ENCODE measurements at places on chromosomes 3 and 15.

DNA sequence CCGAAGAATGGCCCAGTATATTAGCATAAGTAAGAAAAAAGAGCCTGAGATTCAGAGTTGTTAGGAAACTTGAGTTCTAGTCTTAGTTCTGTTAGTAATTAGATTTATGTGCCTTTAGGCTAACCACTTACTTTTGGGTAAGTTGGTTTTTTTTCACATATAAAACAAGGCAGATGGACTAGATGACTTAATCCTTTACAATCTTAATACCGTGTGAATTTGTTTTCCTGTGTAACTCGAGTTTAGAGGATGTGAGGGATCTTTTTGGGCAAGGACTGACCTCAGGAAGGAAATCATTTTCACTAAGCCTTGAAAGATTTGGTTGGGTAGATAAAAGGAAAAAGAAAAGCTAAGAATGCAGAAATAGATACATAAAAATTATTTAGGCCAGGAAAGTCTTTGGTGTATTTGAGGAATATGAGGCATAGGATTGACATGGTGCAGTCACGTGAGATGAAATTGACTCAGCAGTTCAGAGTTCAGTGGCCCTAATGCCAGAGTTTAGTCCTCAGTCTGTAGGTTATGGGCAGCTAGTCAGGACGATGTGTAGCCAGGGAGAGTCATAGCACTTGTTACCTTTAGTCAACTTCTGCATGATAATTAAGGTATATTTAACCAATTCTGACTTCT, 34.6 kb downstream of the PAK2 start:
- H3K4me3 ChIP-seq, result no peak overlapping the region
- no peak overlapping the region for H3K27ac ChIP-seq
- no peak for DNase-seq

GRCh38 chr3:47411696-47412452, 31.1 kb downstream of the PTPN23 start:
- H3K4me1 ChIP-seq, result peaks cover under 1% of the 10 kb centered on the region
- H3K36me3 ChIP-seq, result peaks cover 95% of the 10 kb centered on the region

GRCh38 chr15:81097890-81098280, 36.2 kb upstream of the CFAP161 start:
- H3K4me3 ChIP-seq, result no peak overlapping the region
- H3K27ac ChIP-seq, result no peak overlapping the region
- H3K4me1 ChIP-seq, result peaks cover 7% of the 10 kb centered on the region
- DNase-seq, result no peak
- no peaks in the 10 kb centered on the region for H3K27me3 ChIP-seq

DNA sequence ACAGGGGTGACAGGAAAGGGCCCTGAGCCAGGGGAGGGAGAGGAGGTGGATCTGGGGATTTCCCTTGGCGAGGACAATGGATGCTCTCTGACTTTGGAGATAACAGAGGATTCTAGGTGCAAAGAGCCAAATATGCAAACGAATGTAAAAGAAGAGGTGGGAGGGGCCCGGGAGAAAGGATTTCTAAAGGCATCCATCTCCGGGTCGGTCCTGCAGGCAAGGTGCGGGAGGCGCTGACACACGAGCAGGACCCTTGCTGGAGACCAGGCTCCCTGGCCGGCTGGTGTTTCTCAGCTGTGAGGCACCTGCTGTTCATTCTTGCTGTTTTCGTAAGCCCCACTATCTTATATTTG, 115.2 kb upstream of the TLE3 start:
- no peaks in the 10 kb centered on the region for H3K36me3 ChIP-seq
- peaks cover 32% of the 10 kb centered on the region for H3K4me1 ChIP-seq
- H3K4me3 ChIP-seq, result no peak overlapping the region
- no peak for DNase-seq
- no peaks in the 10 kb centered on the region for H3K27me3 ChIP-seq
- no peak overlapping the region for H3K27ac ChIP-seq

DNA sequence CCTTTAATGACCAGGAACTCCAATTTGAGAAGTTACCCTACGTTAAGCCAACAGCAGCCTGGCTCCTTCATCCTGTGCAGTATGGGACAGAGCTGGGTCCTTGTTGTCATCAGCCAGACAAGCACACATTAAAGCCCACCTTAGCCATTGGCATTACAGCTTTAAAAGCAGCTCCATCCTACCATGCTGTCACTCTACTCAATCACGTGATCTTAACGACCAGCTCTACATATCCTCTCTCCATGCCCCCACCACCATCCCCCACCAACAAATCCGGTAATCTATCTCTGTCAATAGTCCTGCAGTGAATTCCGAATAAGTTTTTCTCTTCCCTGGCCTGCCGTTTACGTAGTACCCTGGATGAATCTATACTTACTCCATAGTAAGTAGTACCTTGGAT, 82.9 kb upstream of the DGKG start:
- no peak for DNase-seq
- H3K27ac ChIP-seq, result no peak overlapping the region
- H3K4me3 ChIP-seq, result no peak overlapping the region
- H3K36me3 ChIP-seq, result no peaks in the 10 kb centered on the region

GRCh38 chr3:138399766-138400165, 34.6 kb upstream of the ESYT3 start:
- H3K4me1 ChIP-seq, result no peaks in the 10 kb centered on the region
- no peaks in the 10 kb centered on the region for H3K27me3 ChIP-seq
- H3K27ac ChIP-seq, result no peak overlapping the region
- H3K36me3 ChIP-seq, result no peaks in the 10 kb centered on the region

DNA sequence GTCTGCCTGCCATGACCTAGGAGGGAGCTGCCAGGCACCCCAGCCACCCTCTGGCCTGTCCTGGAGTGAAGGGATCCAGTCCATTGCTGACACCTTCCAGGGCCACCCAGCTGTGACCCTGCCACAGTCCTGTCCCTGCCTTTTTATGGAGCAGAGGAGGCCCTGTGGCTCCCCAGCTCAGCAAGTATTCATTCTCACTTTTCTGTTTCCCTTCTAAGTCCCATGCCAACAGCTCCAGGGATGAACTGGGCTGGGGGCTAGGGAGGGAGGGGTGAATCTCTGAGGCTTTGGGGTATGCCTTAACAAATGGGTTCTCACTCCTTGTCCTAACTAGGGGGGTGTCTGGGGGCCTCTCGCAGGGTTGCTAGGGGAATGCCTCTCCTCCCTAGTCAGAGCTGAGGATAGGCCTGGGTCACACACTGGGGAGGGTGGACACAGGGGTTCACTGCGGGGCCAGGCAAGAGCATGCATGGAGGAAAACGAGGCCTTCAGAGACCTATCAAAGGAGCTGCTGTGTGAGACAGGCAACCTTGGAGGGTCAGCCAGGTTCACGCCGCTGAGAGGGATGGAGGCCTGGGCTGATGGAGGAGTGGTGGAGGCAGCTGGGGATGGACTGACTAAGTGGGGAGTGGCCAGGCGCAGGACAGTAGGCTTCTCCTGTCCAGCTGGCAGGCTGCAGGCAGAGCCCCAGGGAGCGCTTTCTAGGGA, 31.8 kb downstream of the EPHB3 start:
- H3K4me1 ChIP-seq, result peaks cover 8% of the 10 kb centered on the region
- DNase-seq, result no peak
- H3K36me3 ChIP-seq, result no peaks in the 10 kb centered on the region
- no peak overlapping the region for H3K27ac ChIP-seq
- H3K4me3 ChIP-seq, result no peak overlapping the region

DNA sequence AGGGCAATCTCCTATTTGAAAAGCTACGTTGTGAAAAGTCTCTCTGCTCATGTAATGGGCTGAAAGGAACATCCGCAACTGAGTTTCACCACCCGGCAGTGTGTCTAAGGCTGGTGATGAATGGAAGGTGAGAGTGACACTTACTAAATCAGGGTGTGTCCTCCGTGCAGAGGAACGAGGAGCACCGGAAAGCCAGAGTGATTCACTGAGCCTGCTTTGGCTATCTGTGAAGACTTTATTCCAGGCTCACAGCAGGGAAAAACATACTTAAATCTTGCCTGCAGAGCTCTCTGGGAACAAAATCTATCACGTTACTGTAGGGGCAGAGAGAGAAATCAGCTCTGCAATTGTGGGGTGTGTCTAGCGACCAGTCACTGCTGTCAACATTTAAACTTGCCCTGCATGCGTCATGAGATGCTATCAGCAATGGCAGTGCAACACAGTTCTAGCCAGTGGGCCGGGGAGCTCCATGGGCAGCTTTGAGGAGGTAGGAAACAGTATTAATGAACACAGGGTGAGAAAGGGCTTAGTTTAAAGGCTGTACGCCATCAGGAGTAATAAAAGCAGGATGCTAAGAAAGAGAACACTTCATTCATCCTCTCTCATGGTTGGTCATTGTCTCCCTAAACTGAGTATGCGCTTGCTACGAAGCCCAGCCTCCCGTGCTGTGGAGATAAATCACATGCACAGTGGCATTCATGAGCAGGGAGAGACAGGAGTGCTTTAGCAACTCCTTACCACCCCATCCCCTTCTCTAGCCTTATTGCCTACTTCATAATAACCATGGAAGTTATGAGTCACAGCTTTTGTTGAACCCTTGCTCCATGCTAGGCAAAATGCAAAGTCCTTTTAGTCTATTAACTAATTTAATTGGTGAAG, 542.7 kb upstream of the ADAMTS9 start:
- no peaks in the 10 kb centered on the region for H3K4me1 ChIP-seq
- DNase-seq, result no peak
- H3K36me3 ChIP-seq, result no peaks in the 10 kb centered on the region
- no peak overlapping the region for H3K27ac ChIP-seq

DNA sequence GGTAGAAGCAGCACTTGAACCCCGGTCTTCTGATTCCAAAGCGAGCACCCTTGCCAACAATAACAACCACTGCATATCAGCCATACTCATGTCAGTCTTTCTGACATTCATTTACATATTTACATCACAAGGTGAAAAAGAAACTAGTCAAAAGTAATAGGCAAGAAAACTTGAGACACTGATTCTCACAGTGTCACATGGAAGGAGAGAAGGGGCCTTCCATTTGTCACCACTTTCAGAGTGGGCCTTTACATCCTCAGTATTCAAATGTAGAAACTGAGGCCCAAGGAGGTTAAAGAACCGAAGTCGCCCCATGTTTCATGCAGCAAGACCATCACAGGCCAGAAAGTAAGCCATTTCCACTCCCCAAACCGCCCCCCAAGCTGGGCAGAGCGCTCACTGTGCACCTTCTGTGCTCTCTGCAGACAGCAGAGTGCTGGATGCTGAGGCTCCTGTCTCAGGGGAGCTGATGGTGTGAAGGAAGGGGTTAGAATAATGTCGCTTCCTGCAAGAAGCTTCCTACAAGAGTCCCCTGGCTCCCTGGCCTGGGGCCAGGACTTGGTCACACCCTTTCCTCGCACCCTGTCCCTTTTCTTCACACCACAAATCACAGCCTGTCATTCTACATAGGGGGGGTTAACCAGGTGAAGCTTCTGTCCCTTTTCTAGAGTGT, 260.1 kb downstream of the UACA start:
- no peak overlapping the region for H3K4me3 ChIP-seq
- DNase-seq, result no peak
- peaks cover 15% of the 10 kb centered on the region for H3K27me3 ChIP-seq
- H3K27ac ChIP-seq, result no peak overlapping the region

GRCh38 chr3:106117490-106117858, 248.7 kb upstream of the CBLB start:
- no peak for DNase-seq
- no peak overlapping the region for H3K27ac ChIP-seq
- H3K27me3 ChIP-seq, result no peaks in the 10 kb centered on the region
- no peak overlapping the region for H3K4me3 ChIP-seq

- H3K27ac ChIP-seq, result no peak overlapping the region
- peaks cover 40% of the 10 kb centered on the region for H3K27me3 ChIP-seq
- no peaks in the 10 kb centered on the region for H3K4me1 ChIP-seq
These were observed 86.6 kb downstream of the NR2F2 start for GRCh38 chr15:96416934-96417759.

GRCh38 chr15:71011503-71012155, 103.6 kb upstream of the THSD4 start:
- no peak overlapping the region for H3K4me3 ChIP-seq
- no peak overlapping the region for H3K27ac ChIP-seq
- H3K27me3 ChIP-seq, result no peaks in the 10 kb centered on the region
- no peak for DNase-seq
- no peaks in the 10 kb centered on the region for H3K36me3 ChIP-seq
- H3K4me1 ChIP-seq, result no peaks in the 10 kb centered on the region

DNA sequence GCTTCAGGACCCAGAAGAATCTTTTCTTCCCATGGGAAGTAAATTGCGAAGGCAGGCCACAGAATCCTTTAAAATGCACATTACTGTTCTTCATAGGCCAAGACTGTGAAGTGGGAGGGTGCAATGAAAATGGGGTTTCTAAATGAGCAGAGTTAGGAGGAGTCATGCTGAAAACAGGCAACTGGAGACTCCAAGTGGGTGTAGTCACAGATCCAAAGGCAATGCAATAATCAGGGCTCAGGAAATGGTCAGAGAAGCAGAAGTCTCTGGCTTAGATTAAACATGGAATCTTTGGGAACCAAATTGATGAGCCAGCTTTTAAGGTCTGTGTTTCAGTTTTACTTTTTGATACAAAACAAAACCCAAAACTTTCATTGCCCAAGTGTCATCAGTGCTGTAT, 37.6 kb downstream of the HHLA2 start:
- no peak for DNase-seq
- H3K4me1 ChIP-seq, result no peaks in the 10 kb centered on the region

DNA sequence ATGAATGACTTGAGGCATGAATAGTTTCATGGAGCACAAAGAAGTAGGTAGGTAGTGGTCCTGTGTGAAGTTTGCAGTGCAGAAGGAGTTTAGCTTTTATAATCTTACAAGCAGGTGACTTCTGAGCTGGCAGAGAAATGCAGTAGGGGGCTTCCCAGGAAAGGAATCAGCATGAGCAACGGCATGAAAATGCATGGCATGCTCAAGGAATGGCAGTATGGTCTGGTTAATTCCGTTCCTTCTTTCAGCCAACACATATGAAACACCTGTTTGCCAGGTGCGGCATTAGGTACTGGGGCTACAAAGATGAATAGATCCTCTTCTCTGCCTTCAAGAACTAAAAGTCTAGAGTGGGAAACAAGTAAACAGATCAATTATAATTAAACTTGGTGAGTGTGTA, 138.0 kb upstream of the BHLHE40 start:
- peaks cover 8% of the 10 kb centered on the region for H3K36me3 ChIP-seq
- DNase-seq, result no peak
- H3K27ac ChIP-seq, result no peak overlapping the region

DNA sequence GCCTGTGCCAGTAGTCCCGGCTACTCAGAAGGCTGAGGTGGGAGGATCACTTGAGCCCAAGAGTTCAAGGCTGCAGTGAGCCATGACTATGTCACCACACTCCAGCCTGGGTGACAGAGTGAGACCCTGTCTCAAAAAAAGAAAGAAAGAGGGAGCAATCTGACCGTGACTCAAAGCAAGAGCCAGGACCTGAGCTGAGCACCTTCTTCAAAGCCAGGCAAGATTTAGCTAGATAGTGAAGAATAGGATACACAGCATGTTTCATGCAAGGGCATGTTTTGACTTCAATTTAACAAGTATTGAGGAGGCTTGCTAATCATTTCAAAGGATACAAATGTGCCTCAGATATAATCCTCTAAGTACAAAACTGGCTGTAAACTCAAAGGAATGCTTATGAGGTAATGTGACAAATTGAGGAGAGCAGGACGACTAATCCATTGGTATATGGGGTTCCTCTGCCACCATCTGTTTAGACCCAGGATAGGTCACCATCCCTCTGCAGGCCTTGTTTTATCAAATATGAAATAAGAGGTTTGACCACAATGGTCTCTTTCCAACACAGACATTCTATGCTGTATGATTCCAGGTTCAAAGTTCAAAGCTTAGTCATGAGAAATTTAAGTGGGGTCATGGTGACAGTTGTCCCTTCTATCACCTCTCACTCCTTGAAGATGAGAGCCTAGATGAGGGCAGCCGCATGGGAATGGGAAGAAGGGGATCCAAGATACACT, 33.2 kb downstream of the RAB27A start:
- DNase-seq, result no peak
- no peaks in the 10 kb centered on the region for H3K27me3 ChIP-seq
- no peaks in the 10 kb centered on the region for H3K36me3 ChIP-seq

GRCh38 chr15:54011656-54012055, 33.4 kb downstream of the UNC13C start:
- H3K4me3 ChIP-seq, result no peak overlapping the region
- H3K27me3 ChIP-seq, result no peaks in the 10 kb centered on the region
- H3K4me1 ChIP-seq, result no peaks in the 10 kb centered on the region
- H3K36me3 ChIP-seq, result no peaks in the 10 kb centered on the region
- no peak for DNase-seq
